ENCODE measurements at places on chromosomes 4 and X.

DNA sequence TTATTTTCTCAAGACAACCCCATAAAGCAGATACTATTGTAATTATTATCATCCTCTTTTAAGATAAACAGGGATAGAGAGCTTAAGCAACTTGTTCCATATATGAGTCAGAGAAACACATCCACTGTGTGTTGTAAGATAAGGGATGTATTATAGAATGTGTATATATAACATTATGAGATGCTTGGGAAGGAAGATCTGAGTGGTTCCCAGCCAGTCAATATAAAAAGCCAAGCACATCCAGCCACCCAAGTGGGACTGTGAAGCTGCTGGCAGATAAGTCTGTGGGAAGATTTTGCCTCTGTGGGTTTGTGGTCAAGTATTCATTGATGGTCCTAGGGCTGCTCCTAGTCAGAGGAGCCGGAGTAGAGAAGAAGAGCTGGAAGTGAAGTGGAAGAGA is 16.5 kb upstream of the BMPR1B start:
- DNase-seq = no peak

DNA sequence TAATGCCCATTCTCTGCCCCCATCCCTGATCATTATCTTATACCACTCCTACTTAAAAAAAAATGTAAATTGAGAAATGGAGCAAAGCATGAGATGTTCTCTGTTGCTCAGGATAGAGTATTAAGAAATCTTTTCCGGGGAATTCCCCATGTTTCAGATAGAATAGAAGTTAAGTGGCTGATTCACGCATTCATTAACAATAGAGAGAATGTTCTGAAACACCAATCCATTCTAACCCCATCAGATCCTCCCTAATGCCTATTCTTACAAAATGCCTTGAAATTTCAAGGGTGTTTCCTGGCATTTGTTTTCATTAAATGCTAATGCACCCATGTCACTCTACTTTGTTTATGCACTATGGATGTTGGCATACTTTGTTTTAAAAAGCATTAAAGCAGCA is 101.1 kb downstream of the AREG start:
- DNase-seq = no peak

DNA sequence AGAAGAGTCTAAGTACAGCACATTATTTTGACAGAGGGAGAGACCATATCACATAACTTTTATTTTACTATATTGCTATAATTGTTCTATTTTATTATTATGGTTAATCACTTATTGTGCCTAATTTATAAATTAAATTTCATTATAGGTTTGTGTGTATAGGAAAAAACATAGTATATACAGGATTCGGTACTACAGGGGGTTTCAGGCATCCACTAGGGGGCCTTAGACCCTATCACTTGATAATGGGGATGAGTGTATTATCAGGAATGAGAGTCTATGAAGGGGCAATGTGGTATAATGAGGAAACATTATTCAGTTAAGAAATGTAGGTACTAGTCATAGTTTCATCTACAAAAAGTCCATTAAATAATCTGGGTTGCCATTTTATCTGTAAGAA is 833.1 kb downstream of the C4orf33 start:
- no peak for DNase-seq

- DNase-seq = no peak
Measured at GRCh38 chrX:3514996-3515395, 168.5 kb upstream of the MXRA5 start.

- DNase-seq = no peak
Measured at GRCh38 chr4:72768364-72768763, 199.3 kb upstream of the ADAMTS3 start.

- no peak for DNase-seq
Measured at GRCh38 chr4:180436361-180436760, 1806.8 kb upstream of the TENM3 start.

GRCh38 chr4:185800266-185800945 is 11.6 kb downstream of the SORBS2 start:
- DNase-seq = no peak

DNA sequence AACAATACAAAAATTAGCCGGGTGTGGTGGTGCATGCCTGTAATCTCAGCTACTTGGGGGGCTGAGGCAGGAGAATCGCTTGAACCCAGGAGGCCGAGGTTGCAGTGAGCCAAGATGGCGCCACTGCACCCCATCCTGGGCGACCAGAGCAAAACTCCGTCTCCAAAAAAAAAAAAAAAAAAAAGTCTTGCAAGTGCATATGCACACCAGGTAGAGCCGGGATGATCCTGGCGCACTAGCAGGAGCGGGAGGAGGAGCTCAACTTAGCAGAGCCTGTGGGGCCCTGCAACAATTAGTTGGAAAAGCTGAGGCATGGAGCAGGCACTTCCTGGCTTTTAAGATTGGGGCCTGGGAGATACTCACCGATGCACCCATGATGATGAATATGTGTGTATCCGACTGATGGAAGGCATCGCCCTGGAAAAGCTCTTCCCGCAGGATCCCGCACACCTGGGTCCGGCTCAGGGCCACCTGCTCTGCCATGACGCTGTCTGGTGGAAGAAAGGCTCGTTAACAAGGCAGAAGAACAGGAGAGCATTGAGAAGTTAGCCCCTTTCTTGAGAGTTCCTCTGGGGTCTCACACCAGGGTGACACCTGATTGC is 872 bp downstream of the G6PD start:
- DNase-seq = no peak

DNA sequence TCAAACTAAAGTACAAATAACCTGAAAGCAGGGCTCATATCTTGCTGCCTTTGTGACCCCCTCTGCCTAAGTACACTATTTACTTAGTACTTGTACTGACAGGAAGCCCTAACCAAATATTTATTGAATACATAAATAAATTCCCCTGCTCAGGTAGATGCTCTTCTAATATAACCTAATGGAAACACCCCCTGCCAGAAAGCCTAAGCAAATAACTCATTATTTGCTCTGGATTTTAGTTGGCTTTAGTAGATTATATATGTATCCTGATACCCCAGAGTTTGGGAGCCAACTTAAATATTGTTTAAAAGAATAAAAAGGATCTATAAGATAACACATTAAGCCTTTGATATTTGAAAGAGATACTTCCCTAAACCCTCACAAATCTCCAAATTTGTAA is 318.2 kb downstream of the PPP1R2C start:
- DNase-seq = no peak

- no peak for DNase-seq
Measured at GRCh38 chrX:134886002-134886596, 104.7 kb upstream of the SMIM10 start.

DNA sequence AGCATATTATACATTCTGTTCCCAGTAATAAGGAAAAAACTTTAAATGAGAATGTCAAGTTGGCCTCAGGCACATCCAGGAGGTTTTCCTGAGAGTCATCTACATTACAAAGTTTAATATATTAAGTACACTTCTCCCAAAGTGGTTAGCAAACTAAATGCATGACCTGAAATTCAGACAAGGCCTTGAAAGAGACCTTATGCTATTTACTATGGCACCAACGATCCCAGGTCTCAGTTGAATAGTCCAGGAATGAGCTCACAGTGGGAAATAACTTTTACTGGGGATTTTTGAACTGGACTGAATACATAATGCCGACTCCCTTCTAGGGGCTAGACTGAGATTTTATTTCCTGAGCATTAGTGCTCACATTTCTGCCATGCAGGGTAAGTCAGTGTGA is 1577.5 kb upstream of the PCDH7 start:
- no peak for DNase-seq

DNA sequence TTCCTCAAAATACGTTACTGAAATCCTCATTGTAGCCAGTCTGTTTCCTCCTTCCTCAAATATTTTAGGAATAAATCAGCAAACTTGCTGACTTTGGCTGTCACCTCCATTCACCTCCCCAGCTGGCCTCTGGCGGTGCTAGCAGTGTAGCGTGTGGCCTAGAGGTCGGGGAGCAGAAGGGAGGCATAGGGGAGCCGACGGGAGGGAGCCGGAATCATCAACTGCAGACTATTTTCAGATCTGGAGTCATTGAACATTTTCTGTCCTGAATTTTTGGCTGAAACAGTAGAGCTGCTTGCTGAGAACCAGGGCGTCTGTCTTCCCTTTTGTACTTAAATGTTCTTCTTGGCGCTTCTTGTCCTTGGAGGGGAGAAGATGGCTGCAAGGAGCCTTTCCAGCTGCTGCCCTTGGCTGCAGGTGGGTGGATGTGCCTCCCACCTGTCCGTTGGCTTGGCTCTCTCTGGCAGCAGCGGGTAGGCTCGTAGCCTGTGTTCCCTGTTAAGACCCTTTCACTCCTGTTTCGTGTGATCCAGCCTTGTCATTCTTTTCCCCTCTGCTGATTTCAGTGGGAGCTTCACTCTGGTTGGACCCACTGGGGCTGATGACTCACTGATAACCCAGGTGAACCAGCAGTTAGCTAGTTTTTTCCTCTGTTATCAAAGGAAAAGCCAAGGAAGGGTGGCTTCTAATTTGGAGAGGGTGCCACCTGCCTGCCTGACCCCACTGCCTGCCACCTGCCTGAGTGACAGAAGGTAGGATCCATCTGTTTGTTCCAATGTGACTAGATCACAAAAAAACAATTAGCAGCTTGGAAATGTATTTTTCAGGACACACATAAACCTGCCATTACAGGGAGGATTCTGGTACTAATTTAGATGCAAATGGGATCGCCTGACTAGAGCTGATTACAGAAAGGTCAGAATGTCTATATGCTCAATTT is 135.9 kb downstream of the GATB start:
- DNase-seq = no peak

DNA sequence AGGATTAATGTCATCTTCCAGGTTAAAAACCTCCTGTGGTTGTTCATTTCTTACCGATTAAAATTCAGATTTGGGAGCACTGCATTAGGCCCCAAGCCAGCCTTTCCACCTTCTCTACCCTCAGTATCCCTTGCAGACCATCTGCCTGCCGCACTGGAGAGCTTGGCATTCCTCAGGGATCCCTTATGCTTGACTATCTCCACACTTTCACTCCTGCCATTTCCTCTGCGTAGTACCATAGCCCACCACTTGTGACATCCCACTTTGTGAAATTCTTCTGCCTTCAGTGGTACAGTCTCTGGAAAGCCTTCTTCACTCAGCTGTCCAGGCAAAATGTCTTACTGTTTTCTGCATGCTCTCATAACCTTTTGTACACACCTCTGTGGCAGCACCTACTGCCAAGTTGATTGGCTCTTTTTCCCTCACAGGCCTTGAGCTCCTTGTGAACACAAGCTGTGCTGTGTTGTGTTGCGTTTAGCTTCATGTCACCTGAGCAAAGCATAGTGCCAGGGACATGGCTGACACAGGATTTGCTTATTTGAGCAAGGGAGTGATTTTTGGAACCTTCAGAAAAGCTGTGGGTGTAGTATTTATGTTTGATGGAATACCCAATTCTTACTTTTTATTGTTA is 156.4 kb downstream of the ARX start:
- no peak for DNase-seq

- no peak for DNase-seq
Measured at GRCh38 chrX:123713841-123714240, 19.0 kb downstream of the THOC2 start.

GRCh38 chr4:128940971-128941370 is 131.5 kb downstream of the JADE1 start:
- no peak for DNase-seq

DNA sequence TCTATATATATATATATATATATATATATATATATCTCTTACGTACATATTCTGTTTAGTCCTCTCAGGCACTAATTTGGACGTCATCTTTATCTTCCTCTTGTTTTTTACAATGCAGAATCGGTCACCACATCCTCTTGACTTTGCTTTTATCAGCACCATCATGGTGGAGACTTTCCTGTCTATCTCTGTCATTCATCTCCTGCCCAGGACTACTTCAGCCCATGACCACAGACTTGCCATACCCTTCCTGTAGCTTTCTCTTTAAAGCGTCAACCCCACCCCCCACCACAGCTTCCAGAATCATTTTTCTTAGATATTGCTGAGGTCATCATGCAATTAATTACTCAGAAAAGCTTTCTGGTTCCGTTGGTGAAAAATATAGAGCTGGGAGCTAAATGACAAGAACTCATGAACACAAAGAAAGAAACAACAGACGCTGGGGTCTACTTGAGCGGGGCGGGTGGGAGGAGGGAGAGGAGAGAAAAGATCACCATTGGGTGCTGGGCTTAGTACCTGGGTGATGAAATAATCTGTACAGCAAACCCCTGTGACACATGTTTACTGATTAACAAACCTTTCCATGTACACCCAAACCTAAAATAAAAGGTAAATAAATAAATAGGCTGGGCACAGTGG is 30.5 kb upstream of the PRKX start:
- peak; percentile 56 for DNase-seq

- no peak for DNase-seq
Measured at GRCh38 chr4:3611778-3612177, 79.6 kb upstream of the LRPAP1 start.

GRCh38 chr4:182427554-182427953 is 184.4 kb downstream of the TENM3 start:
- DNase-seq = no peak

- DNase-seq = no peak
Measured at GRCh38 chrX:104104676-104105075, 7.6 kb upstream of the ZCCHC18 start.

GRCh38 chr4:113442826-113443225 is 318.7 kb downstream of the CAMK2D start:
- DNase-seq = no peak

- no peak for DNase-seq
Measured at GRCh38 chr4:67714248-67714583, 13.3 kb upstream of the UBA6 start.

DNA sequence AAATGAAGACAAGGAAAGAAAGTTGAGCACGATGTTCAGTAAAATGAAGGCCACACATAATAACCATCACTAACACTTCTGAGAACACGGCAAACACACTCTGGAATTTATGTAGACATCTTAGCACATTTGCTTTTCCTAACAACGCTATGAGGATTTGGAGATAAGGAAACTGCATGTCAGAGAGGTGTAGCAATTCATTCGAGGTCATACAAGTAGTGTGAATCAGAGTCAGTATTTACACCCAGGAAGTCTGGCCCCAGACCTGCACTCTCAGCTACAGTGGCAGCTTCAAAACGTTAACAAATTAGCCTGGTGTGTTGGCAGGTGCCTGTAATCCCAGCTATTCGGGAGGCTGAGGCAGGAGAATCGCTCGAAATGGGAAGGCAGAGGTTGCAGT is 253.4 kb downstream of the PDGFC start:
- DNase-seq = no peak

DNA sequence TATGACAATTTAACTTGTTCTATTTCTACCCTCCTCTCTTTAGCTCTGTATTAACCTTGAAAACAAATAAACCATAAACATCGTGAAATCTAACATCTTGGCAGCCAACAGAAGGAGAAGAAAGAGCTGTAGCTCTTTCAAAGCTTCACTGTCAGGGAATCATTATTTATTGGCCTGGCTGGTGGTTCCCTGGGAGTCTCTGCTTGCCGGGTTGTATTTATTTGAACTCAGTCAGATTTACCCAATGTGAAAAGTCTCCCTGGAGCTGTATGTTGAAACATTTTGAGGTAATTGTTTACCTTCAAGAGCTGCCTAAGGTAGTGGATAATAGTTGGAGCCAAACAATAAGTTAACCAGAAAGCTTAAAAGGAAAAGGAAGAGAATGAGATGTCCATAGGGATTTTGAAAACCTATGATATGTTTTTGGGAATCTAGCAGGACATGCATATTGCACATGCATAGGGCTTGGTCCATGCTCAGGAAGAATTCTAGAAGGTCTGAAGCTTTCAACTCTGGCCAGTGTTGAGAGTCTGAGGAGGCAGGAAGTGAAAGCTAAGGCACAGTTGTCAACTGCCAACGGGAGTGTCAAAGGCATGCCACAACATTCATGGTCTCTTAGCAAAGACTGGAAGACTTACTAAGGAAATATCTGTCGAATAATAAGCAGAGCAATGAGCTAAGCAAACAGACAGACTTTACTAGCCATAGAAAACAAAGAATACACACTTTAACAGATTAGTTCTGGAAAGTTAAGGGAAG is 621.6 kb downstream of the PCDH7 start:
- DNase-seq = no peak

- no peak for DNase-seq
Measured at GRCh38 chr4:176789955-176790354, 2.8 kb downstream of the VEGFC start.
